Hippocampal formation (tissue), 2 donors: ENCODE measurements at places on chromosomes 11 and 22.
A peak's percentile ranks its signal among the peaks of the same experiment; 100 is the strongest.

GRCh38 chr22:47445716-47446290 lies 683.4 kb downstream of the TBC1D22A start:
- no peak for DNase-seq

DNA sequence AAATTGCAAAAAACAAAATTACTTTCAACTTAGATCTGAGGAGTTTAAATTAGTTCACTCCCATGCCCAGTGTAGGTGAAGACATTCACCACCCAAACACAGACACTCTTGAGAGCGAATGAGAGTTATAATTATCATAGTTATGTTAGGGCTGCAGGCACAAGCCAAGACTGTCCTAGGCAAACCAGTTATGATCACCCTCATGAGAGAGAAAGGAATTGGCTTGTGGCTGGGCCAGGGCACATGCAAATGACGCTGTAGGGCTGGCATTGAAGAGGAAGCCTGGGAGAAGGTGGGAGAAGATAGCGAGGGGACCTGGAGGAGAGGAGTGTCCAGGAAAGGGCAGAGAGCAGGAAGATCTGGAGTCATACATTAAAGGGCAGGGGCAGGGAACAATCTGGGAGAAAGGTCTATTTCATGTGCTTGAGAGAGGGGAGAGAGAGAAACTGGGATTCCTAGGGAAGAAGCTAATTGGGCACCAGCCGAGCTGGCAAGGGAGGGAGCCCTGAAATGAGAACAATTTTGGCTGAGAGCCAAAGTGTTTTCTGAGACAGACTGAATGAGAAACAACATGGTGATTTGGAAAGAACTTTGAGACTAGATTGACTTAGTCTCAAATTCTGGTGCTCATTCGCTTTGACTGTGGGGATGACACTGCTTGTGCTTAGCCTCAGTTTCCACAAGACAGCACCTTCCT lies 279.9 kb downstream of the KIRREL3 start:
- DNase-seq: no peak

GRCh38 chr22:49690454-49690853 lies 137.2 kb downstream of the BRD1 start:
- DNase-seq: no peak

DNA sequence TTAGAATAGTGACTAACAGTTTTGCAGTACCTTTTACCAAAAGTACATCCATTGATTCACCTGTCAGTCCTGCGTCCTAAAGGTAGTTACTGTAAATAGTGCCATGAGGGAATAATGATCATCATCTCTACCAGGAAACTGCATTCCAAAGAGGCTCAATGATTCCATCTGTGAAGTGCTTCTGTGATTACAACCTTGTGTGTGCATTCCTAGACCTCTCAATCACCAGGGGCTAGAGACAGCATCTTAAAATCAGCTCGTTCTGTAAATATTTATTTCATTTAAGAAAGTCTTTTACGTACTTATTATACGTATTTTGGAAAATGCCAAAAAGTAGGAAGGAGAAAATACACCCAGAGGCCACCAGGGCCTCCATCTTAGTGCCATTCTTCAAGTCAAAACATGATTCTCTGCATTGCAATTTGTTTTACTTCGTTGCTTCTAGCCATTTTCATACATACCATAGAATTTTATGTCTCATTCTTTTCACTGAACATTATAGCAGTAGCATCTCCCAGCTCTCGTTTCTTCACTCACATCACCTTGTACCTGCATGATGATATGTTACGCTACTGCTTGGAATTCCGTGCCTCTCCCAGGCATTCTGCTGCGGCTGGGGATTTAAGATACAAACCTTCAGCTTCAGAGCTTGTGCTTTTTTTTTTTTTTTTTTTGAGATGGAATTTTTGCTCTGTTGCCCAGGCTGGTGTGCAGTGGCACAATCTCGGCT lies 117.0 kb downstream of the SEZ6L start:
- DNase-seq: no peak

DNA sequence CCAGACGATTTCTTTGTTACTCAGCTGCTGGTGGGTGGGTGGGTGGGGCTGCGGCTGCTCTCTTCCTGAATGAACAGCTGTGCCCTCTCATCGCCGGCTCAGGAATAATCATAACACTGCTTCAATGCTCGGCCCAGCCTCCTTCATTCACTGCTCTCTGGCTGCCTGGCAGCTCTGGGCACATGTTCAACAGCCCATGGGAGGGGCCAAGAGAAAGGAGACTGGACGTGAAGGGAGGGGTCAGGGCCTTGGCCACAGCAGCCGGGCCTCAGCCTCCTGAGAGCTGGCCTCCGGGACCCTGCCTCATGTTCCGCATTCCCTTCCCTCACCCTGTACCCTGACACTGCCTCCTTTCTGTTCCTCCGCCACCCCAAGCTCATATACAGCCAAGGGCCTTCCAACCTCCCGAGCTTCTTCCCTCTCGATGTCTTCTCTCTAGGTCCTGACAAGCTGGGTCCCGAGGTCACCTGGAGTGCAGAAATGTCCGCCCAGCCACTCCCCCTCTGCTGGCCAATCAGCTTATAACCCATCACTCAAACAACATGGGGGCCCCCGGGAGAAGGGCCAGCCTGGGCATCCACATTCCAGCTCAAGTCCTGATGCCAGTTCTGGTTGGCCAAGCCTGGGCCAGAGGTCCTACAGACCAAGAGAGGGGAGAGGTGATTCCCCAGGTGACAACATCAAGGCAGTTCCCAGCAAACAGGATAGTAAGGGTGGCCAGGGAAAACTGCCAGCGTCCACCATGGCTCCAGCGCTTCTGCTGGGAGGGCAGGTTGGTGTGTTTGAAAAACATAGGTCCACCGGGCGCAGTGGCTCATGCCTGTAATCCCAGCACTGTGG lies 3.2 kb upstream of the CSDC2 start:
- peak; percentile 47 for DNase-seq

DNA sequence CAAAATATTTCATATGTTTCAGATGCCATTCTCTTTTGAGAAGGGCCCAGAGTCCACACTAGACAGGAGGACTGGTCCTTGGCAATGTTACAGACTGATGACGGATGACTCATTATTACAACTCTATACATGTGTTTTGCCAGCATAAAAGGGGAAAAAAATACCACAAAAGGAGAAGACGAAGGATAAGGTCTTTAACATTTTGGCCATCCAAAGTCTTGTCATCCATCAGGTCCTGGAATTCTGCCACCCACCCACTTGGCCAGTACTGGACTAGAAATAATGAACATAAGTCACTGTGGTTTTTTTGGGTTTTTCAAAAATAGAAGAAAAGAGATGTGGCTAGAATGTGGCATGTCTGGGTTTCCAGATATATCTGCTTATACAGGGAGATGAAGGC lies 57.7 kb upstream of the BDNF start:
- no peak for DNase-seq

DNA sequence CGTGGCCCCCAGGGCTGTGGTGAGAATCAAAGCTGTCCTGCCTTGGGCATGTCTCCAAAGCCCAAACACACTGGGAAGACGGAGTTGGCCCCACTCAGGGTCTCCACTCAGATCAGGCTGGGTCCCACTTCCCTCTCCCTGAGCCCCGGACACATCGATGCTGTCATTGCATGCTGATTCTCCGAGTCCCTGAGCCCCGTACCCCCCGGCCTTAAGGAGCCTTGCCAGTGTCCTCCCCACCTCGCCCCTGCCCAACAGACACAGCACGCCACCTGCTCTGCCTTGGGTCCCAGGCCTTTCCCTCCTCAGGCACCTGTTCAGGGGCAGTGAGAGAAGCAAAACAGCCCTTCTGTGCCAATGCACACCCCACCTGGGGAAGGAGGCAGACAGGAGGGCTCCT lies 14.6 kb downstream of the EIF1AD start:
- no peak for DNase-seq

DNA sequence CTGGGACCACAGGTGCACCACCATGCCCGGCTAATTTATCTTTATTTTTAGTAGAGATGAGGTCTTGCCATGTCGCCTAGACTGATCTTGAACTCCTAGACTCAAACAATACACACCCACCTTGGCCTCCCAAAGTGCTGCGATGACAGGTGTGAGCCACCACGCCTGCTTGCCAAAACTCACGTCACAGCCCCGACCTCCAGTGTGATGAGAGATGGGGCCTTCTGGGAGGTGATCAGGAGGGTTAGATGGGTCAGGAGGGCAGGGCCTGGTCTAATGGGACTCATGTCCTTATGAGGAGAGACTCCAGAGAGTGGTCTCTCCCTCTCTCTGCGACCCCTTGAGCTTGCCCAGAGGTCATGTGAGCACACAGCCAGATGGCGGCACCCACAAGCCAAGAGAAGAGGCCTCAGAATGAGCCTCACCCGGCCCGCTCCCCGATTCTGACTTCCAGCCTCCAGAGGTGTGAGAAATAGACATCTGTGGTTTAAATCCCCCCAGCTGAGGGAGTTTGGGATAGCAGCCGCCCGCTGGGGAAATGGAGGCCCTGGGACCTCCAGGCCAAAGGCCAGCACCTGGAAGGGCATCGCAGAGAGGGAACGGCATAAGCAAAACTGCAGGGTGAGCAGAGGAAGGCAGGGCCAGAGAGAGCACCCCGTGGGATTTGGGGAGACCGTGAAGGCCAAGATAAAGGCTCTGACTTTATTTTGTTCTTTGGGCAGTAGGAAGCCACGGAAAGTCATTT lies 24.1 kb upstream of the GAL start:
- no peak for DNase-seq

DNA sequence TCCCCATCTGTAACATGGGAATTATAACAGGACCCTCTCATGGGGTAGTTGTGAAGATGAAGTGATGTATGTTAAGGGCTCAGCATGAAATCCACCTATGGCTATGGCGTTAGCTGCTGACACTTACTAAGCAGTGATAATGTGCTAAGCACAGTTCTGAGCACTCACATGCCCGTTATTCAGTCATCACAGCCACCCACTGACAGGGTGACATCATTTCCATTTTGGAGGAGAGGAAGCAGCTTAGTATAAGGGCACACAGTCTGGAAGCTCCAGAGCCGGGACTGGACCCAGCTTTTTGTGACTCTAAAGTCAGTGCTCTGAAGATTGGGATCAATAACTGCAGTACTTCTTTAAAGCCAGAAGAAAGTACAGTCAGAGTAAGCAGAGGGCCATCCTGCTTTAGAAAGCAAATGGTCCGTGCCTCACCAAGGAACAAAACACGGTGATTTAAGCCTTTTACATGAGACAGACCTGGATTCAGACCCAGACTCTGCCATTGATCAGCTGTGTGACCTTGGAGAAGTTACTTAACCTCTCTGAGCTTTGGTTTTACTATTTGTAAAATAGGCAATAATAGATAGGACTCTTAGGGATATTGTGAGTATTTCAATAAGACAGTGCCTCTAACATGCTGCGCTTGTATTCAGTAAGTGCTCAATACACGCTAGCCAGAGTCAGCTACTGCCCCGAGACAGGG lies 61.5 kb downstream of the SGSM1 start:
- DNase-seq: no peak

- no peak for DNase-seq
Observed at GRCh38 chr11:47669856-47670255, 27.5 kb upstream of the MTCH2 start.

DNA sequence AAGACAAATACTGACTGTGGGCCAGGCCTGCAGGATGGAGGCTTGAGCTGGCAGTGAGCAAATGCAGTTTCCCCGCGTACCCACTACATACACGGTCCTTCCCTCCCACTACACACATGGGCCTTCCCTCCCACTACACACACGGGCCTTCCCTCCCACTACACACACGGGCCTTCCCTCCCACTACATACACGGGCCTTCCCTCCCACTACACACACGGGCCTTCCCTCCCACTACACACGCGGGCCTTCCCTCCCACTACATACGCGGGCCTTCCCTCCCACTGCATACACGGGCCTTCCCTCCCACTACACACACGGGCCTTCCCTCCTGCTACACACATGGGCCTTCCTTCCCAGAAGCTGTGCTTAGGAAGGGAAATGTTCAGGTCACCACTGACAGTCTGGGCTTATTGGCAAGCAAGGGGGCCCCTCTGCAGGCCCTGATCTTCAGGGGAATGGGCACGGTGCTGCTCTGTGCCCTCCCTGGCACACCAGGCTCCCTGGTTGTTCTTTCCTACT lies 10.8 kb downstream of the DNAL4 start:
- DNase-seq: no peak

DNA sequence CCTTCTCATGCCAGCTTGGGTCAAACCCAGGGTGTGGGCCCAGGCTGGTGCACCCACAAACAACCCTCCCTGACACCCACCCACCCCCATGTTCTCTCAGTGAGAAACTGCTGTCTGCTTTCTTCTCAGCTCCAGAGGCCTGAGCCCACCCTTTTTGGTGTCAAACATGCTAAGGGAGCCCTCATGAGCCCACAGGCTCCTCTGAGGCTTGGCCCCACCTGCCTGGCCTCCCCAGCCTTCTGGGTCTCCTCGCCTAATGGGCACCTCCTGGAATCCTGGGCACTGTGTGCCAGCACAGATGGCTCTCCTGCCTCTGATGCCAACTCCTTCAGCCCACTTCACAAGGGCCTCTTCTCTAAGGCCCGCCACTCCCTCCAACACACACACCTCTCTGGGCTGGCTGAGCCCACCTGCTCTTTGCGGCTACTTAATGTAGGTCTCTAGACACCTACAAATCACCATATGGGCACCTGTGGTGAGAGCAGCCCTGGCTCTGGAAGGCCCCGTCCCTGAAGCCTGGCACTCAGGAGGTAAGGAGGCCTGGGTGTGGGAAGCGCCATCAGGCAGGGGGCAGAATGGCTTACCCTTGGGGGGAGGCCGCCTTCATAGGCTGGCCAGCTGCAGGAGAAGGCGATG lies 4.4 kb downstream of the NAGA start:
- no peak for DNase-seq

GRCh38 chr11:37849706-37850105 lies 1251.7 kb upstream of the RAG2 start:
- no peak for DNase-seq

GRCh38 chr22:39349967-39350726 lies at the start of gene SYNGR1:
Gene SYNGR1, plus strand, starts transcription at chr22:39349991. Its CDS starts 20 bp downstream, at chr22:39350011.
- no peak for DNase-seq

GRCh38 chr11:76209973-76210930 lies 4.0 kb upstream of the WNT11 start:
- no peak for DNase-seq

GRCh38 chr11:78080818-78081495 lies 1.3 kb upstream of the NDUFC2 start:
- DNase-seq: no peak

DNA sequence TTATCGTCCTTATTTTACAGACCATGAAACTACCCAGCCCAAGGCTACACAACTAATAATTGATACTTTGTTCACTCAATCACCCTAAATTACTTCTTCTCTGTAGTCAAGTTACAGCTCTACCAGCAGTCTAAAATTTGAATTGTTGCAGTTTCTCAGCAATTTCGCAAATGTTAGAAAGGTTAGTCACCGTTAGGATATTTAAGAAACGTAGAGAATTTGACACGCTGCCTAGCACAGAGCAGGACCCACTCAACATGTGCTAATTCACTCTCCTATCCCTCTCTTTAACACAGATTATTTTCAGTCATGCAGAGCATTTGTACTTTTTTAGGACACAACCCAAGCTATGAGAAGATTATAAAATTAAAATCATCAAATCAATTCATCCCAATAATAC lies 771.1 kb upstream of the LUZP2 start:
- no peak for DNase-seq
